NCI-H226 (cell line): ENCODE measurements at places on chromosomes 11 and 22.

- DNase-seq: no peak
Measured at GRCh38 chr22:41308544-41308947, 7.2 kb downstream of the ZC3H7B start.

DNA sequence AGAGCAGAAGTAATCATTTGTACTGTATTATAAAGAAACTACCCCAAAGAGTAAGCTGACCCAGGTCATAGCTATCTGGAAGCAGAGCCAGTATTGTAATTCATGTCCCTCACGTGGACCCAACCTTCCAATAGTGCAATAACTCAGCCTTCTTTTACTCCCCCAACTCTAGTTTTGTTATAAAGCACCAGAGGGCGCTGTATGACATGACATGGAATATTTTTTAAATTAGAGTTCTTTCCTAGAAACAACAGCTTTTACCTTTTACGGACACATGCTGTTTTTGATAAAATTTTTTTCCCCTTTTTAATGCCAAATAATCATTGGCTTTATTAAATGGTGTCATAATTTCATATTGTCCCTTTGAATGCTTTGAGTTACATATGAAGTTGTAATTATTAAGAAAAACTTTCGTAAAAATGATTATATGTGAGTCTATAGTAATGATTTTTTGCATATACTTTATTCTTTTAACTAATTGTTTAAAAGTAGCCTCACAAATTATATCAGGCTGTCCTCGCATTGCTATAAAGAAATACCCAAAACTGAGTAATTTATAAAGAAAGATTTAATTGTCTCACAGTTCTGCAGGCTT lies 76.9 kb downstream of the DKK3 start:
- DNase-seq: no peak

DNA sequence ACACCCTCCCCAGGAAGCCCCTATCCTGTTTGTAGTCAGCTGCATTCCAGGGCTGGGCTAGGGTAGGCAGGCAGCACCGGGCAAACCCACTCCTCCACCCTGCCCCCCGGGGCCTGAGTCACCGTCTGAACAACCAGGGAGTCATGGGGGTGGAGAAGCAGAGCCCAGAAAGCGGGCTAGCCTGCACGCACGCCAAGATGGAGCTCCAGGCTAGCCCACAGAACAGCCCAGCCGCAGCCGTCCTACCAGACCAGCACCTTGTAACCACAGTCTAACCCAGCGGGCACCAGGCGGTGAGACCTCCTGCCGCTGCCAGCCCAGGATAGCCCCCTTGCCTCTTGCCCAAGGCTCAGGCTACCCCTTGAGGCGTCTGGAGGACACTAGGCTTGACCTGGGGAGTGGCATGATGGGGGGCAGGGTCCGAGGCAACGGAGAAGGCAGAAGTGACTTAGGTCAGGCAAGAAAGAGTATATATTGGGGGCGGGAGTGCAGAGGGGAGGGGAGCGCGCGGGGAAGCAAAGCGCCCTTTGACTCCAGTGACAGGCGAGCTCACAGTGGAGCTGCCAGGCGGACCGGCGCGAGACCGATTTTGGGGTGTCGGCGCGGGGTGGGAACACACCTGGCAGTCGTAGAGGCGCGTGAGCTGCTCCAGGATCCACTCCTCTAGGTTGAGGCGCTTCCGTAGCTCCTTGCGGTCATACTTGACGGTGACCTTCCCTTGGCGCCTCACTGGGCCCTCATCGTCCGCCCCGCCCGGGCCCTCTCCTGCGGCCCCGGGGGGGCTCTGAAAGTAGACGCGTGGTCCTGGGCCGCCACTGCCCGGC lies 734 bp downstream of the PPP1R14B start:
- DNase-seq: peak; percentile 97

DNA sequence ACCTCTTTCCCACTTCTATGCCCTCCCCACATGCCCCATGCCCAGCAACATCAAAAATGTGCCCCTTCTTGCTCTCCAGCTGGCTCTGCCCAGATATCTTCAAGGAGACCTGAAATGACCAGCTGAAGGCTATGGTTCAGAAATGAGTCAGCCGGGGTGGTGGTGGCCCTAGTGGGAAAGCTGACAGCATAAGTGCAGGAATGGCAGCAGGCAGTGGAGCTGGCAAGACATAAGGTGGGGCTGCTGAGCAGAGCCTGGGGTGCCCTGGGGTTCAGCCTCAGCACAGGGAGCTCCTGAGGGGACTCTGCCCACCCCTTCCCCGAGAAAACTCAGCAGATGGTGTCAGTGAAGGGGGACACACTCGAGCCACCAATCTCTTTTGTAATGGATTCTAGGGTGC lies 593.4 kb downstream of the BUD13 start:
- no peak for DNase-seq

DNA sequence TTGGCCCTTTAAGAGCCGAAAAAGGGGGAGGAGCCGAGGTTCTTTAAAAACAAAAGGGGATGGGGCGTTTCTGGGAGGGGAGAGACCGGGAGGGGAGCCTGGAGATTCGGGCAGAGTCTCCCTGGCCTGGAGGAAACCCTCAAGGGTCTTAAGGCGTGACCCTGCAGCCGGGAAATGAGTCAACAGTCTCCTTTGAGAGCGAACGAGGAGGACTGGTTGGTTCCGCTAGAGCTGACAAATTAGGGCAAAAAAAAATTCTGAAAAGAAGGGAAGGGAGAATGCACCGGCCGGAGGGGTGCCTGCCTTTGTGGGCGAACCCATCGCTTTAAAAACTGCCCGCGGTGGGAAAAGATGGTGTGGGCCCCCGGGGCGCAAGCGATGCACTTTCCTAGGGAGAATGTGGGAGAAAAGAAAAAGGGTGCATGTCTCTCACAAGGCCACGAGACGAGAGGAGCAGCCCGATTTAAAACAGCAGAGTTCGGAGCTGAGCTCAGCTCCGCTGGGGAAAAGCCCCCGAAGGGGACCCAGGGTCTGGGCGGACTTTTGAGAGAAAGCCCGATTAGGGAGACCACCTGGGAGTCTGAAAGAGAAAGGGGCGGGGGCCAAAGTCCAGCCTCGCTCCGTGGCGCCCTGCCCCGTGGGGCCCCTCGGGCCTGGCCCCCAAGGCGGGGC lies 874 bp downstream of the ZFTA start:
- DNase-seq: peak; percentile 63

DNA sequence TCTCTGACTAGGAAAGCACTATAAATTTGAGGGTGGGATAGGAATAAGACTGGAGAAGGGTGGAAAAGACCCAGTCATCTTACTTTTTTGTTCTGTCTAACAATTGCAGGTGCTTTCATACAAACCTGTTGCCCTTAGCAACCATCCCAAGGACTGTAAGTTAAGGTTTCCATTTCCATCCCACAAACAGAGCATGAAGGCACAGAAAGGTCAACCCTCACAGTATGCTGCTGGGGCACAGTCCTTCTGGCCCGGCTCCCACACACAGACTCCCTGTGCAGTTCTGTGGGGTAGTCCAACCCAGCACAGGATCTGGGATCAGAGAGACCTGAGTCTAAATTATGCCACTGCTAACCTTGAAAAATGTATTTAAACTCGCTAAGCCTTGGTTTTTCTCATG lies 38.4 kb upstream of the ETS1 start:
- DNase-seq: no peak

DNA sequence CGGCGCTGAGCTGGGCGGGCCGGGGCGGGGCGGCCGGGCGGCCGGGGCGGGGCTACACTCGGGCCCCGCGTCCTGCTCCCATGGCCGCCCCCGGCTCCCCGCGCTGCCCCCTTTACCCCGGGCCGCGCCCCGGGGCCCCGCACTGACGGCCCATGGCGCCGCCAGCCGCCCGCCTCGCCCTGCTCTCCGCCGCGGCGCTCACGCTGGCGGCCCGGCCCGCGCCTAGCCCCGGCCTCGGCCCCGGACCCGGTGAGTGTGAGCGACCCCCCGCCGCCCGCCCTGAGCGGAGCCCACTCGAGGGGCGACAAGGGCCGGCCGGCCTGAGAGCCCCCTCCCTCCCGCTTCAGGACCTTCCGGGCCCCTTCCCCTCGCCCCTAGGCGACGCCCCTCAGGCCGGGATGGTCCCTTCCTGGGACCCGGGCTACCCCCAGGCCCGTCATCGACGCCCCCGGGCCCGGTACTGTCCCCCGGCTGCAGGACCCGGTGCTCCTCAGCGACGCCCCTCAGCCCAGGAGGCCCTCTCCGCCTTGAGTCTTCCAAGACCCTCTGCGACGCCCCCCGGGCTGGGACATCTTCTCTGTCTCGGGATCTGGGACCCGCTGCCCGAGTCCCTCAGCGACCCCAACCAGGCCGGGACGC lies at the start of gene KREMEN1:
KREMEN1 (plus strand) TSS at position 57 of the 639 bp plus-strand sequence; CDS start at position 153, 96 bp downstream.
- no peak for DNase-seq

GRCh38 chr11:68077617-68078582 lies 39.1 kb downstream of the TCIRG1 start:
- no peak for DNase-seq

DNA sequence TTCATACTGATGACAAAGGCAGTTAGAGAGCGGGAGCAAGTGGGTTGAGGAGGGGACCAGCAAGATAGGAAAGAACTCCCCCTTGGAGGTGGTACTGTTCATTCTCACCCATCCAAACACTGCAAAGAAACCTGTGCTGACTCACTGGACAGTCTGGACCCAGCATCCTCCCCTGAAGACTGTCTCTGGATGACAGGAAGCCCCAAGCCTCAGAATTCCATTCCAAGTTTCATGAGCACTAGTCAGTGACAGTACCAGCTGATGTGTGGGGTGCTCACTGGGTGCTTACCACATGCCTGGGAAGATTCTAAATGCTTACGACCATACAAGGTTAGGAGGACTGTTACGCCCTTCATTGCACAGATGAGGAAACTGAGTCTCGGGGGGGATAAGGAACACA lies 160.9 kb downstream of the IGLL1 start:
- DNase-seq: no peak

GRCh38 chr11:36478700-36479329 lies 31.3 kb downstream of the TRAF6 start:
- peak; percentile 22 for DNase-seq
